Activated naive CD8-positive, alpha-beta T cell treated with anti-CD3 and anti-CD28 coated beads, Interleukin-2, amount 10 ng/mL, durations not matched to agents 7 days and 5 days (primary cell): ENCODE measurements at places on chromosomes 3 and 15.

- DNase-seq, result no peak
Measured at GRCh38 chr3:106962993-106963392, 414.2 kb upstream of the CCDC54 start.

DNA sequence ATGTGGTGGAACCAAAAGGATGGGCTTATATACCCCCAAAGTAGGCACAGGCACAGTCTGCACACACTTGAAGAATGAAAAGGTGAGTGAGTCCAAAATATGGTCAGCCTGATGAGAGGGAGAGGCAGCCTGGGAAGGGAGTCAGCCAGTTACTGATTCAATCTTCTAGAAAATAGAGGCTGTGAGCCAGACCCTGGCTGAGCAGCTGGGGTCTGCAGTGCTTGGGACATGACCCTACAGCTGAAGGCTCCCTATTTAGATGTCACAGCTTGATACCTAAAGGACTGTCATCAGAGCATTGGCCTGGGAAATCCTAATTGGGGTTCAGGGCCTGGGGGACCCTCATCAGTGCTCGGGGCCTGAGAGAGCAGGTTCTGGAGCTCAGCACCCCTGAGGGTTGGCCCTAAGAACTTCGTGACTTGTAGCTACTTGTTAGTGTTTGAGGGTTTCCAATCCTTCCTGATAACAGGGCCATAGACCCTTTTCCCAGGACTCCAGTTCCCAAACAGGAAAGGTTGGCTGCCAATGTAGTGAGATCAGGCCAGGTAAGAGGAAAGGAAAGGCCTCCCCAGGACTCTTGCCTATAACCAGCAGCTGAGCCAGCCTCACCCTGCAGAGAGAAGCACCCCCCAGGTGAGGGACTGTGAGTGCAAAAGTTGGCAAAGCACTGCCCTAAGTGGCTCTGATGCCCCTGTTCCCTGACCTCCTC lies 54.7 kb upstream of the SLCO2A1 start:
- DNase-seq, result no peak

DNA sequence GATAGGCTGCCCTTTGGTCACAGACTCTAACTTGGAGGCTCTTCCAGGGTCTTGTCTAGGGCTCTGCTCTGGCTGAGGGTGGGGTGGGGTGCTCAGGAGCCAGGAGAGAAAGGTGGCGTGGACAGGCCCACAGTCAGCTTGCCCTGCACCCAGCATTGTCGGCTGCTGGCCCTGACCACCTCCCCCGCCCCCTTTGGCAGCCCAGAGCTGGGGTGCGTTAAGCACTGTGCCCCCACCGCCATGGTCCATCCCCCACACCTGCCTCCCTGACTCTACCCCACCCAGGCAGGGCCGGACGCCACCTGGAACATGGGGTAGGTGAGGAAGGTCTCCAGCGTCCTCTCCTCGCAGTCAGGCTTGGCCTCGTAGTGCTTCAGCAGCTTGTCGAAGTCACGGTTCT lies 58.8 kb downstream of the RASGRF1 start:
- no peak for DNase-seq

- no peak for DNase-seq
Measured at GRCh38 chr15:89130201-89130600, 41.9 kb downstream of the ABHD2 start.

- DNase-seq, result no peak
Measured at GRCh38 chr15:85071061-85071460, 89.4 kb downstream of the PDE8A start.

GRCh38 chr15:84714821-84715220 lies 1.1 kb downstream of the SEC11A start:
- no peak for DNase-seq

GRCh38 chr3:35653347-35653746 lies 14.0 kb downstream of the ARPP21 start:
- no peak for DNase-seq

DNA sequence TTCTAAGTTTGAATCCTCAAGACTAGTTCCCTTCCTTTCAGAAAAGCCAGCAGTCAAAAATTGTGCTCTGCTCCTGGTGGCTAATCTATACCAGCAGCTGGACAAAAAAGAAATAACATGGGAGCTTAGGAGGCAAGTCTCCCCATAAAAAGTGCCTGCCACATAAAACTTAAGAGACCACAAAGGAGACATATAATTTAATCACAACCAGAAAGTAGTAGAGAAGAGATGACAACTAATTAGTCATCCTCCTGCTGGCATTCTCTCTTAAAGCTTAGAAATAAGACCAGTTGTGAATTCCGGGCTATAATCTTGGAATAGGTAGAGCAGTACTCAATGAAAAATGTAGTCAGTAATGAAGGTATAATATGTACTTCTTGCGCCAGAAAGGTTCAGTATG lies 20.2 kb upstream of the IMPG2 start:
- no peak for DNase-seq

GRCh38 chr3:194955546-194955945 lies 269.9 kb downstream of the FAM43A start:
- DNase-seq, result no peak

- DNase-seq, result no peak
Measured at GRCh38 chr15:68371851-68372250, 60.1 kb downstream of the ITGA11 start.

- DNase-seq, result no peak
Measured at GRCh38 chr3:29090912-29091597, 189.8 kb upstream of the RBMS3 start.

GRCh38 chr15:60486742-60487141 lies 7.8 kb upstream of the ICE2 start:
- DNase-seq, result no peak

- DNase-seq, result no peak
Measured at GRCh38 chr15:64355348-64355943, 527 bp downstream of the CSNK1G1 start.

DNA sequence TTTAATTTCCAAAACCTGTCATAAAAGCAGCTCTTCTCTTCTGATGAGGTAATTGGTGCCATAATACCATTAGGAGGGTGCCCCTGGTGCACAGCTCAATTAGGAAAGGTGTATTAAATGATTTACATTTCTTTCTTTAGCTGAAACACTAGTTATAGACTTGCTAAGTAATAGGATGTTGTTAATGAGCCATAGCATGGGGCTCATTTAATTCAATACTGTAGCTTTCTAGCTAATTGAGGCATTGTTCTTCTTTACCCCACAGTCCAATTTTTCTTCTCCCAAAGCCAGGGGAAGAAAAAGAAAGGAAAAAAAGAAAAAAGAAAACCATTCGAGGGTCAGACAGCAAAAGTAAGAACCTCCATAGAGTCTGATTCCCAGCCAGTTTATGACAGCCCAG lies 164.0 kb upstream of the HES1 start:
- DNase-seq, result no peak

DNA sequence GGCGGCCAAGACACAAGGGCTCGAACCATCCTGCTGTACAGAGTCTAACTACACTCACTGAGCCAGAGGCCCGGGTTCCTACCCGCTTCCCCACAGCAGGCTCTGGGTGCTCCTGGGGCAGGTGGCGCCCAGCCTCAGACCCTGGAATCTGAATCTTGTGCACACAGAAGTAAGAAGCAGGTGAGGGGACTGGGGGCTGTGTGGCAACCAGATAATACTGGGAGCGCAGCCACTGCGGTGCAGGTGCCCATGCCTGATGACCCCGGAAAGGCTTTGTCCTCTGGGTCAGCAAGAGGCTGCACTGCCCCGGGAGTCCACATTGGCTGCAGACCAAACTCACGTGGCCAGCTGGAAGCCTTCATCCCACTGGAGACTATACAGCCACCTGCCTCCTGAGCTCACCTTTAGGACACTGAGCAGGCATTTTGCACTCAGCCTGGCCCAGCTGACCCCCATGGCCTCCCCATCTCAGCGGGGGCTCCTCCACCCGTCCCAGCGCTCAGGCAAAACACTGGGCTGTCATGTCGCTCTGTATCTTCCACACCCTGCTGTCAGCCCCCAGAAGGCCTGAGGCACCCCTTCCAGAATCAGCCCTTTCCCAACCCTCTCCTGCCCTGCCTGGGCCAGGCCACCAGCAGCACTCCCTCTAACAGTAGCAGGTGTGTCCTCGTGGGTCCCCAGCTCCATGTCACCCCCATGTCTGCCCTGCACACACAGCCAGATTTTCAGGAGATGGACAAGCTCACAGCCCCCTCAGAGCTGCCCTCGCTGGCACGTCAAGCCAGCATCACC lies 101.0 kb upstream of the IQSEC1 start:
- no peak for DNase-seq

- DNase-seq, result no peak
Measured at GRCh38 chr15:92914768-92915221, 14.7 kb downstream of the CHD2 start.

DNA sequence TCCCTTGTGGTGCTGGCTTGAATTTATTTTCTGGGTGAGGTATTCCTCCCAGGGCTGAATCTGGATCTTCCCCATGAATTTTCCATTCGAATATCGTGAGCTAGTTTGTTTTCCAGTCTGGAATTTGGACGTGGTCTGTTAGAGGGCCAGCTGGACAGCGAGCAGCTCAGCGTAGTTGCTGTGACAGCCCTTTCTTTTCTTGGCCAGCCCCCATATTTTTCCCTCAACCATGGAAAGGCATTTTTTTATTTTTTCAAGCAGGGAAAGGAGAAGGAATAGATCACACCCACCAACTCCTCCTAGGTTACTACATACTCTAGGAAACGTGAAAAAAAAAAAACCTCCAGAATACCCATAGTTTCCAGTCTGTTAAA lies 152.0 kb downstream of the KLHL25 start:
- DNase-seq, result no peak

- DNase-seq, result no peak
Measured at GRCh38 chr15:83112233-83112955, 4.9 kb downstream of the TM6SF1 start.

DNA sequence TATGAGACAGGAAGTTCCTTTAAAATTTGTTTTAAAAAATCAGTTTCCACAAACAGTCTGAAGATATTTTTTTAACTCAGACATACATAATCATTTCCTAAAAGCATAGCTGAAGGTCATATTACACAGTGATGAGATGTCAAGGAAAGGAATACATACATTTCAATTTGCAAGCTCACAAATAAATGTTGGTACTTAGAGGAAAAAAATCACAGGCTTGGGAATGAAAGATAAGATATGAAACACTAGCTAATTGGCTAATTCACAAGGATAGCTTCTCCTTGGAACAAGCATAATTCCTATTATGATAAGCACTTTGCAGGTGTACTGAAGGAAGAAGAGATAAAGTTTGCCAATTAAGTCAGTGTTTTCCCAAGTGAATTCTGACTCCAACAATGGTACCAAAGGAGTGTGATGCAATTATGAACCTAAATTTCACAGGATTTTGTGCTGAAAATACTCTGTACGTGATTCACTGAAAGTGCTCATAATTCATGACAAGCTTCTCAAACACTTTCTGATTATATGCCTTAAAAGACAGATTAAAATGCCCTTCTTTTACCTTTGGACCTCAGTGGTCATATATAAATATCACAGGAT lies 112.4 kb downstream of the FRMD5 start:
- DNase-seq, result no peak

DNA sequence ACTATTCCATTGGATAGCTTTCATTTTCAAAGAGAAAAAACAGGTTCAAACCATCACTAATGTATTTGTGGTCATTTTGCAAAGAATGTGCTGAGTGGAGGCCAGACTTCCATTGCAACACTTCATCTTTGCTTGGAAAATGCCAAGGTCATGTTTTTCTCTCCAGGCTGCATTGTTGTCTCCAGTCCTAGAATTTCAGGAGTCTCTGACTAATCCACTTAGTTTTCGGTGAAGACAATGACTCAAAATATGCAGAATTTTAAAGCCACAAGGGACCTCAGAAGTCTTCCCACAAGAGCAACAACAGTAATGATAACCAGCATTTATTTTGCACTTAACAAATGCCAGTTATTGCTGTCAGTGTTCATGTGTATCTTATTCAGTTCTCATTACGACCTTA lies 277.0 kb downstream of the RYR3 start:
- DNase-seq, result no peak

DNA sequence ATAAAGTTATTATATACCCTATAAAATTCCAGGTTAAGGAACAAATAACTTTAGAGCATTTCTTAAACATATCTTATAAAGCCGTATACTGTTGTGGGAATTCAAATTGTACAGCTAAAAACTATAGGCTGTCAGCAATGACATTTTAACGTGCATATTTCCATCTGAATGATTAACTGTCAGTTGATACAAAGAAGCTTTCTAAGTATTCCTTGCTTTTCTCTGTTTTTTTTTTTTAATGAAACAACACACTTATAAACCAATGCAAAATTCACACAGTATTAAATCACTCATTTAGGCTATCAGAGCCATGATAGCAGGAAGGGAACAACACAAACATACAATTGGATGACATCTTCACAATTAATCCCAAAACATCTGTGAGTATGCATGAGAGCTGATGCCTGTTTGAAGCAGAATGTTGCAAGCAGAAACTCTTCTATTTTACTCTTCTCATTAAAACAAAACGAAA lies 61.9 kb downstream of the CTDSPL start:
- no peak for DNase-seq

DNA sequence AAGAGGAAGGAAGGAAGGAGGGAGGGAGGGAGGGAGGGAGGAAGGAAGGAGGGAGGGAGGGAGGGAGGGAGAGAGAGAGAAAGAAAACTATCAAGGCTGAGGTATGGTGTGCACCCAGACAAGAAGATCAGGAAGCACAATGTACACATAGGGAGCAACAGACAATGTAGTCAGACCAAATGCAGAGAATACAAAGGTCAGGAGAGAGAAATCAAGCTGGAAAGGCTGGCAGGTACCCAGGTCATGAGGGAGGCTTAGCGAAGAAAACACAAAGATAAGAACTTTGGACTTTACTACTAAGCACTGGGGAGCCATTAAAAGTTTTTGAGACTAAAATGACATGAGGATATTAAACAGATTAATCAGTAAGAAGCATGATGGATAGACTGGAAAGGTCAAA lies 176.0 kb upstream of the TMCO5A start:
- no peak for DNase-seq

- no peak for DNase-seq
Measured at GRCh38 chr3:169179722-169180121, 483.8 kb downstream of the MECOM start.

- no peak for DNase-seq
Measured at GRCh38 chr3:45371621-45372020, 16.8 kb upstream of the LARS2 start.

DNA sequence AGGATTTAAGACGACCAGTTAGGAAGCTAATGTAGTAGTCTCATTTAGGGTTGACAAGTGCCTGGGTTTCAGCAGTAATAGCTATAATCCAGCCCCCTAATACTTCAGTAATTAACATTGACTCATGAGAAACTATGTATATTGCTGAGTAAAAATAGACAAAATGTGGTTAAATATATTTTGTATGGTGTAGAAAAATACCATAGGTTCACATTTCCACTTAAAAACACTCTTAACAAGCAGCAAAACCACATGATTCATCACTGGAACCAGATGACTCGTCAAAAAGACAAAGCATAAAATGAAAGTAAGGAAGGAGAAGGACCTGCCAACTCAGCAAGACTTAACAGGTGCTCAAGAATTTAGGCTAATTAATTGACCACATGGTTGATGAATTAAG lies 288.9 kb downstream of the EFHB start:
- DNase-seq, result no peak

GRCh38 chr15:84645997-84646396 lies 8.1 kb downstream of the WDR73 start:
- no peak for DNase-seq
